Lower lobe of right lung (tissue), 2 donors: ENCODE measurements at places on chromosomes 3 and 15. TPM values are rescaled to one million over a fixed set of nuclear protein-coding genes. Genes with fewer than 3 reads are reported as not detected.
A peak's percentile ranks its signal among the peaks of the same experiment; 100 is the strongest.

The SUSD5 gene
- 1.9 TPM for total RNA-seq

The ZNF717 gene
- total RNA-seq: 12.3 TPM

The MITF gene
- 45.1 TPM for total RNA-seq

The GP9 gene
- 2.6 TPM for total RNA-seq

The ISY1 gene
- total RNA-seq: 31.0 TPM

The HCLS1 gene
- 93.6 TPM for total RNA-seq

The ROPN1 gene
- not detected for total RNA-seq

The FETUB gene
- not detected for total RNA-seq

The MYZAP gene
- 41.3 TPM for total RNA-seq

DNA sequence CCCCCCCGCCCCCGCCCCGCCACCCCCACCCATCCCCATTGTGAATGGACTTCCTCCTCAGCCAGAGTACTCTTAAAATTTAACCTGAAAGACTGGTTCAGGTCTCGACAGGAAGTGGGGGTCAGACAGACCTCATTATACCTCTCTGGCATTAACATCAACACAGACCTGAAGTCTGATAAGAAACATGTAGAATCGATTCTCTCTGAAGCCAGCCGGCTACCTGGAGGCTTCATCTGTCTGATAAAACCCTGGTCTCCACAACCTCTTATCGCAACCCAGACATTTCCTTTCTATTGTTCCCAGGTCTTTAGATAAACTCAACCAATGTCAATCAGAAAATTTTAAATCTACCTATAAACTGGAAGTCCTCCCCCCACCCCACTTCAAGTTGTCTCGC lies 42.6 kb downstream of the SLCO2A1 start:
- H3K27ac ChIP-seq: no peak overlapping the region
- H3K36me3 ChIP-seq: no peaks in the 10 kb centered on the region
- no peaks in the 10 kb centered on the region for H3K27me3 ChIP-seq
- no peak overlapping the region for H3K4me3 ChIP-seq
- peaks cover 19% of the 10 kb centered on the region for H3K4me1 ChIP-seq

DNA sequence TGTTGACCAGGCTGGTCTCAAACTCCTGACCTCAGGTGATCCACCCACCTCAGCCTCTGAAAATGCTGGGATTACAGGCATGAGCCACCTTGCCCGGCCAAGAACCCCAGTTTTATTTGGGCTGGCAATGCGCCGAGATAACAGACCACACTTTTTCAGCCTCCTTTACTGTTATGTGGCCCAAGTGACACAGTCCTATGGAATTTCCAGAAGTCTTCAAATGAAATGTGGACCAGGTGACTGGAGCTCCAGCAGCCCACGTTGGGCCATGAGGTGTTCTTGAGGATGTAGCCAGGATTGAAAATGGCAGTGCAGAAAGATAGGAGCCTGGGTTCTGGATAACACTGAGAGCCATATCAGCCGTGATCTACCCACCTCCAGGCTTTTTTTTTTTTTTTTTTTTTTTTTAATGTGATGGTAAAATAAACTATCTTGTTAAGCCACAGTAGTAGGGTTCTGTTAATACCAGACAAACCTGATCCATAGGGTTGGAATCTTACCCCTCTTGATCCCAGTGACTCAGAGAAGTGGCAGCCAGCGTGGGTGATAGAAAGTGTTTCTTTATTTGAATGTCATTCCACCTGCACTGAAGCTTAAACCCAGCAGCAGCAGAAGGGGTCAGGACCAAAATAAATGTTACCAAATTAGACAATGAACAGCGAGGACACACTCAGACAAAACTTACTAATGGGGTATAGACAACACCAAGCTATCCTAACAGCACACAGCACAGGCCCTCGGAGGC lies 55.6 kb downstream of the LHFPL4 start:
- peaks cover 10% of the 10 kb centered on the region for H3K4me1 ChIP-seq
- DNase-seq: no peak
- no peaks in the 10 kb centered on the region for H3K36me3 ChIP-seq

DNA sequence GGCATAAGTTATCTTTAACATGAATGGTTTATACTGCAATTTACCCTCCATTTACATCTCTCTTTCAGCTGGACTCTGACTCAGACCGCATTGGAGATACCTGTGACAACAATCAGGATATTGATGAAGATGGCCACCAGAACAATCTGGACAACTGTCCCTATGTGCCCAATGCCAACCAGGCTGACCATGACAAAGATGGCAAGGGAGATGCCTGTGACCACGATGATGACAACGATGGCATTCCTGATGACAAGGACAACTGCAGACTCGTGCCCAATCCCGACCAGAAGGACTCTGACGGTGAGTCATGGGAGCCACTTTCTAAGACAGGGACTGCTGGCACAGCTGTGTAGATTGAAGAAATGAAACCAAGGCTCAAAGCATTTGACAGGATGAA lies 11.6 kb downstream of the THBS1 start:
- no peak for DNase-seq
- H3K4me3 ChIP-seq: no peak overlapping the region
- H3K27ac ChIP-seq: no peak overlapping the region
- H3K27me3 ChIP-seq: no peaks in the 10 kb centered on the region

DNA sequence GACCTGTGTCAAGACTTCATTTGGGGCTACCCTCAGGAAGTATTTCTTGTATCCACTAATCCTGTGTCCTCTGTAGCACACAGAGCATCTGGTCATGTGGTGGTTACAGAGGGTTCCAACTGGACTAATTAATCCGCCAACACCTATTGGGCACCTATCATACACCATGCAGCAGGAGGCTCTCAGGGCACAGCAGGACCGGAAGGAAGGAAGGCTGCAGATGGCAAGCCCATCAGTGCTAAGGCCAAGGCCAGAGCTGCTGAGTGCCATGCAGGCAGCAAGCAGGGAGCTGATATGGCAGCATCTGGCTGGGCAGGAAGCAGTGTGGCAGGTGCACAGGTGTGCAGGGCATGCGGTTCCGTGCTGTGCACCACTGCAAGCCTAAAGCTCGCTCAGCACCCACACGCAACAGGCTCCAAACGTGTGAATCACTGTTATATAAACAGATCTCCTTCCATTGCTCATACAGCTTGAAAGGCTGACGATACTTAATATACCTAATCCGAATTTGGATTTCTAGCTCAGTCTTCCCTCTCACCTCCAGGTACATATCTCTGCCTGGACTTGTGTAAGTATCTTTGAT lies 64.4 kb upstream of the SNRPA1 start:
- no peak overlapping the region for H3K27ac ChIP-seq
- DNase-seq: no peak
- no peaks in the 10 kb centered on the region for H3K4me1 ChIP-seq
- H3K4me3 ChIP-seq: no peak overlapping the region

GRCh38 chr3:148232389-148232788 lies 465.3 kb upstream of the AGTR1 start:
- H3K27ac ChIP-seq: no peak overlapping the region
- no peaks in the 10 kb centered on the region for H3K4me1 ChIP-seq

- H3K36me3 ChIP-seq: no peaks in the 10 kb centered on the region
- no peaks in the 10 kb centered on the region for H3K27me3 ChIP-seq
- no peak overlapping the region for H3K4me3 ChIP-seq
- H3K4me1 ChIP-seq: peaks cover 63% of the 10 kb centered on the region
- H3K27ac ChIP-seq: peak overlapping the region; percentile 24
- peak; percentile 89 for DNase-seq
These were observed 136.2 kb downstream of the CHDH start for GRCh38 chr3:53709860-53710674.

- H3K27ac ChIP-seq: no peak overlapping the region
- no peaks in the 10 kb centered on the region for H3K27me3 ChIP-seq
- H3K36me3 ChIP-seq: no peaks in the 10 kb centered on the region
- H3K4me1 ChIP-seq: peaks cover 52% of the 10 kb centered on the region
These were observed 130.9 kb downstream of the PGPEP1L start for GRCh38 chr15:98876451-98877369.

DNA sequence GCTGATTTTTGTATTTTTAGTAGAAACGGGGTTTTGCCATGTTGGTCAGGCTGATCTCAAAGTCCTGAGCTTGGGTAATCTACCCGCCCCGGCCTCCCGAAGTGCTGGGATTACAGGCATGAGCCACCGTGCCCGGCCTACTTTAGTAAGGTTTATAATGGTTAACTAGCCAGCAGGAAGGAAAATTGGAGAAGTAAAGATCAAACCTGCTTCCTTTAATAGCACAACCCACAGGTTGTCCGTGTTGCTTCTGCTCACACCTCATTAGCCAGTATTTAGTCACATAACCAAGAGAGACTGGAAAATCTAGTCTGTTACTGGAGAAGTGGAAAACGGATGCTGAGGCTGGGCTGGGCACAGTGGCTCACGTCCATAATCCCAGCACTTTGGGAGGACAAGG lies 51.9 kb upstream of the TBL1XR1 start:
- no peak overlapping the region for H3K27ac ChIP-seq
- no peak overlapping the region for H3K4me3 ChIP-seq
- no peaks in the 10 kb centered on the region for H3K36me3 ChIP-seq
- DNase-seq: no peak

DNA sequence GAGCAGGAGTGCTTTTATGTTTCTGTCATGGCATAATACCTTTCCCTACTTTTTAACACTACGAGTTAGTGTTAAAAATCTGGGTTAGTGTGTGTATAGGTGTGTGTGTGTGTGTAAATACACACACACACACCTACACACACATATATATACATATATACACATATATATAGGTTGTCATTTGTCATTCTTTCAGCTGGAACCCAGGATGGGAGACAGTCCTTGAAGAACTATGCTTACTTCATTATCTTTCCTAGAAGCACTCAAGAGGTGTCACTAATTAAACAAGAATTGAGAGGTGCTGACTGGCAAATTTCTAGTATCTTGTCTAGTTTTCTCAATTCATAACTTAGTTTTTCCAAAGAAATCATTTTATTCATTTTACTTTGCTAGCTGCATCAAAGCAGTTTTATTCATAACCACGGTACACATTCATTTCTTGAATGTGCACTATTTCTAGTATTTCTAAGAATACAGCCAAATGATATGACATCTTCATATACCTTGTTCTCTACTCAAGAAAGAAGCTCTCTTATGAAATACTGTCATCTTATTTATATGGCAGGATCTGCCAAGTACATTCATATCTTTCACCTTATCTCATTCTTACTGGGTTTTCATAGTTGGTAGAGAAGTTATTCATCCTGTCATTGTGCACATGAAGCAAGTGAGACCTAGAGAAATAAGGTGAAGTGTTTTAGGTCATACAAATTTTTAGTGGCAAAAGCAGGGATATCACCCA lies 46.6 kb downstream of the ISL2 start:
- no peaks in the 10 kb centered on the region for H3K27me3 ChIP-seq
- H3K4me3 ChIP-seq: no peak overlapping the region
- H3K4me1 ChIP-seq: no peaks in the 10 kb centered on the region
- no peak overlapping the region for H3K27ac ChIP-seq
- no peaks in the 10 kb centered on the region for H3K36me3 ChIP-seq

GRCh38 chr3:198071602-198072287 lies 111.7 kb downstream of the LMLN start:
- no peak overlapping the region for H3K4me3 ChIP-seq
- no peak overlapping the region for H3K27ac ChIP-seq
- H3K4me1 ChIP-seq: no peaks in the 10 kb centered on the region
- H3K27me3 ChIP-seq: peaks cover 18% of the 10 kb centered on the region
- H3K36me3 ChIP-seq: no peaks in the 10 kb centered on the region
- no peak for DNase-seq

DNA sequence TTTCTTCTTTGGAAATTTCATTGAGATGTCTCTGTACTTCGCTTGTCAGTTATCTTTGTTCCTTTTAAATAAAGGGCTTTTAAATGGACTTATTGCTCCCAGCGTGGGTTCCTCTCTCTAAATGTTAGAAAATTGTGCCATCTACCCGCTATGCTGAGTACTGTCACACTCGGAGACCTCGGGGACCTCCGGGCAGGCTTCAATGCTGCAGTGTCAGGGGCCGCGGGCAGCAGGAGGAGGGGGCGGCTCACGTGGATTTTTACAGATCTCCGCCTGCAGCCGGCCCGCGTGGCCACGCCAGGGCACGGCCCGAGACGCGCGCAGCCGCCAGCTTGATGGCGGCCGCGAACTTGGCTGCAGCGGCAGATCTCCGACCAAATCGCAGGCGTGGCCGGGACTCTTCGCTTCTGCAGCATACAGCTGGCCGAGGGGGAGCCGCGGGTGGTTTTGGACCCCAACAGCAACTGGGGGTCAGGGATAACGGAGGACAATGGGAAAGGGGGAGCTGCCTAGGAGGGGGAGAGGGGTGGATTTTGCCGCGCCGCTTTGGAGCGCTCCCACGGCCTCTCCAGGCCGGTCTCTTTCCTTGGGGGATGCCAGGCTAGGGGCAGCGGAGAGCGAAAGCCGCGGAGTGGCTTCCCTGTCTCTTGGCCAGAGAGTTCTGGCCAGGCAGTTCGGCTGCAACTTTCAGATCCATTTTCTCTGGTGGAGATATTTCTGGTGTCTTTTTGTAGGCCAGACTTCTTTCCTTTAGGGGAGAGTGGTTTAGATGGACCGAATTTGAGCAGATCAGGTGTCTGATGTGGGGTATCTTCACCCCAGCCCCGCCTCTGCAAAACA lies 15.3 kb downstream of the NR2F2 start:
- DNase-seq: no peak
- H3K36me3 ChIP-seq: no peaks in the 10 kb centered on the region
- peaks cover 4% of the 10 kb centered on the region for H3K4me1 ChIP-seq
- peak overlapping the region; percentile 90 for H3K27ac ChIP-seq
- H3K27me3 ChIP-seq: peaks cover 32% of the 10 kb centered on the region

- H3K27me3 ChIP-seq: peaks cover 27% of the 10 kb centered on the region
- peak; percentile 14 for DNase-seq
- H3K36me3 ChIP-seq: no peaks in the 10 kb centered on the region
- peak overlapping the region; percentile 83 for H3K27ac ChIP-seq
- peaks cover 68% of the 10 kb centered on the region for H3K4me1 ChIP-seq
- peak overlapping the region; percentile 64 for H3K4me3 ChIP-seq
These were observed 429 bp upstream of the LOXL1 start for GRCh38 chr15:73925848-73926218.

- H3K4me3 ChIP-seq: no peak overlapping the region
- no peaks in the 10 kb centered on the region for H3K27me3 ChIP-seq
- no peak overlapping the region for H3K27ac ChIP-seq
- no peak for DNase-seq
- H3K4me1 ChIP-seq: peaks cover 11% of the 10 kb centered on the region
These were observed 93.4 kb downstream of the LRRK1 start for GRCh38 chr15:101012326-101013200.

- H3K36me3 ChIP-seq: peaks cover 23% of the 10 kb centered on the region
- H3K27me3 ChIP-seq: no peaks in the 10 kb centered on the region
- peaks cover 46% of the 10 kb centered on the region for H3K4me1 ChIP-seq
- H3K27ac ChIP-seq: no peak overlapping the region
- no peak for DNase-seq
- H3K4me3 ChIP-seq: no peak overlapping the region
These were observed 8.2 kb downstream of the CBLB start for GRCh38 chr3:105860641-105861040.

DNA sequence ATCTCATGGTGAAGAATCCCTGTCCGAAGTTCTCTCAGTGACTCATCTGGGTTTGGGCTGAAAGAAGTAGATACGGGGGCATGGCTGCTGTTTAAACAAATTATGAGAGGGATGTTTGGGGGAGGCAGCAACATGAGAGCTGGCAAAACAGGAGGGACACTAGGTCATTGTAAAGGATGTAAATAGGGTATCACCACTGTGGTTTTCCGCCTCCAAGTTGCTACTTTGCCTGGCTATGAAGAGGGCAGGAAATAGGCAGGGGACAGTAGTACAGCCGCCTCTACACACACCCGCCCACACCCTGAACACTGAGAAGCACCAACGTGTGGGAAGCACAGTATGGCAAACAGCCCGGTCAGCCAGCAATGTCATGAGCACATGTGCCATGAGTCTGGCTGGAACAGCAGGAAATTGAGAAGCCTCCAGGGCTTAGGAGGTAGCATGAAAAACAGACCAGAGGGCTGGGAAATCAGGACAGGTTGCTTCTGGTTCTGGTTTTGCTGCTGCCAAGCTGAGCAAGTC lies 17.1 kb downstream of the HEXA start:
- peaks cover 18% of the 10 kb centered on the region for H3K4me1 ChIP-seq
- DNase-seq: peak; percentile 77
- H3K4me3 ChIP-seq: no peak overlapping the region
- H3K36me3 ChIP-seq: peaks cover 32% of the 10 kb centered on the region
- H3K27ac ChIP-seq: peak overlapping the region; percentile 40
